ENCODE measurements at places on chromosomes 5 and 9. TPM values are rescaled to one million over a fixed set of nuclear protein-coding genes. Genes with fewer than 3 reads are reported as not detected.
A peak's percentile ranks its signal among the peaks of the same experiment; 100 is the strongest.

- no peaks in the 10 kb centered on the region for H3K4me1 ChIP-seq
- H3K36me3 ChIP-seq = peaks cover 3% of the 10 kb centered on the region
- H3K27ac ChIP-seq = no peak overlapping the region
- no peak for DNase-seq
Observed at GRCh38 chr5:21574961-21575360, 1278.2 kb downstream of the CDH12 start.

The LHX2 gene
- total RNA-seq = 0.50 TPM

DNA sequence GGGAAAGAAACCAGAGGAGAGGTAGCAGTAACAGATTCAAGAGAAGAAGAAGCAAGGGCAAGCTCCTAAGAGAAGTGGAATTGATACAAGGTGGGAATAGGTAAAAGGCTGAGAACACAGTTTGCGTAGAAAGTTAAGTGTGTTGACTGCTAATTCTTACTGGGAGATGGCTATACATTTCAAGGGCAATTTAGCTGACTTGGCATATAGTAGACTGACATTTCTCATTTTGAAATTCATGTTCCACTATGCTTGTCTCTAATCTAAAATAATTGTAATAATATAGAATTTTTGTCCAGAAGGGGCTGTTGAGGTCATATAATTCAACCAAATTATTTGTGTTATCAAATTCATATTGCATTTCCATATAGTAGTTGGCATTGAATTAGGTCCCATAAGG lies 144.0 kb downstream of the ATG10 start:
- H3K36me3 ChIP-seq = no peaks in the 10 kb centered on the region
- H3K4me1 ChIP-seq = no peaks in the 10 kb centered on the region
- no peak overlapping the region for H3K4me3 ChIP-seq
- no peak overlapping the region for H3K27ac ChIP-seq

The STXBP1 gene
- total RNA-seq = 37.1 TPM

DNA sequence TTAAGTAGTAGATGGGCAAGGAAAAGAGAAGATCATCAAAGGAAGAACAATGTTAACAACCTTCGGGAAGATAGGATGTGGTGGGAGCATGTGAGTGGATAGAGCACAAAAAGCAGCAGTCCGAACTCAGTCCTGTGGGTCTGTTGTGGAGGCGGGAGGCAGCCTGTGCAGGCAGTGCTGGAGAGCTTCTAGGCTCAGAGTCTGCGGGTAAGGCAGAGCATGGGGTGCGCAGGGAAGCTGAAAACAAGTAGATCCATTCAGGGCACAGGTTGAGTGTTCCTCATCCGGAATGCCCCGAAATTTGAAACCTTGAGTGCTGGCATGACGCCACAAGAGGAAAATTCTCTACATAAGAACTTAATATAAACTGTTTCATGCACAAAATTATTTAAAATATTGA lies 84.9 kb downstream of the PPIC start:
- H3K36me3 ChIP-seq = no peaks in the 10 kb centered on the region
- H3K4me1 ChIP-seq = peaks cover 15% of the 10 kb centered on the region

The NKD2 gene
- 12.8 TPM for total RNA-seq

The FAM81B gene
- total RNA-seq = not detected

DNA sequence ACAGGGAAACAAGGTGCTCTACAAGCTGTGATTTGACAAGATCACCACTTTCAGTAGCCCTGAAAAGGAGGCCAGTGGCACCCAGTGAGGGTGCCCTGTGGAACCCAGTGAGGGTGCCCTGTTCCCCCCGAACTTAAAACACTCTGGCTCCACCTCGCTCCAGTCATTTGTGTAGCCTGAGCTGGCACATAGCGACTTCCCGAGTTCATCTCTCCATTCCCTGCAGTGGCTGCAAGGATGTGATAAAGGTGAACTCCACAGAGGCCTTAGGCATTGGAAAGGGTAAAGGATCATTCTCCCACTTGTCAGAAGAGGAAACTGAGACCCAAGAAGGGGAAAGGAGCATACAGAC lies 21.9 kb upstream of the ANXA6 start:
- H3K27ac ChIP-seq = no peak overlapping the region
- H3K4me1 ChIP-seq = peaks cover 2% of the 10 kb centered on the region
- no peaks in the 10 kb centered on the region for H3K36me3 ChIP-seq
- peaks cover 3% of the 10 kb centered on the region for H3K27me3 ChIP-seq
- DNase-seq = no peak
- no peak overlapping the region for H3K4me3 ChIP-seq

The SEMA5A gene
- 14.3 TPM for total RNA-seq

DNA sequence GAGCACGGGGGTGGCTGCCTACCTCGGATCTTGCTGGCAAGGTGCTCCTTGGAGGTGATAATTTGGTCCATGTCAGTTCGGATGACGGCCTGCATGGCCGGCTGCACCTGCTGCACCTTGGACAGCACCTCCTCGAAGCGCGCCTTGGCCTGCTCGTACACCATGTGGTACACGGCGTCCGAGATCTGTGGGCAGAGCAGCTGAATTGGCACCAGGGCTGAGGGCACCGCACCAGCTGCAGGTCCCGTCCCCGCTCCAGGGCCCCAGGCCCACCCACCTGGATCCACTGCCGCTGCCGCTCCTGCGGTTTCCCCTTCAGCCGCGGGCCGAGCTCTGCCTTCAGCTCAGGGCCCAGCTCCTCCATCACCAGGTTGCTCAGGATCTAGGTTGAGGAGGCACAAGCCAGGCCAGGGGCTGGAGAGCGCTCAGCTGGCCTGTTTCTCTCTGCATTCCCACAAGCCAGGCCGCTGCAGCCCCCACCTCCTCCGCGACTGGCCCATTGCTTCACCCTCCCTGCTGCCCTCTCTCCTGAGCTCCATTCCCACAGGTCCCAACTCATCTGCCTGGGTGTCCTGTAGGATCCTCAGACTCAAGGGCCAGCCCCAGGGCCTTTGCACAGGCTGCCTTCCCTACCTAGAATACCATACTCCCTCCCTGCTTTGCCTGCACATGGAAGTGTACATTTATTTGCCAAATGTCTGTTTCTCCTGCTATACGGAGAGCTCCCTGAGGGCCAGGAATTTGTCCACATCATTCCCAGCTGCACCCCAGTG lies 65.7 kb downstream of the LRSAM1 start:
- peaks cover 29% of the 10 kb centered on the region for H3K36me3 ChIP-seq
- no peak overlapping the region for H3K4me3 ChIP-seq
- H3K27ac ChIP-seq = no peak overlapping the region
- H3K4me1 ChIP-seq = peaks cover 19% of the 10 kb centered on the region
- H3K27me3 ChIP-seq = no peaks in the 10 kb centered on the region
- no peak for DNase-seq

The SH3GL2 gene
- total RNA-seq = 5.8 TPM

The IL4 gene
- total RNA-seq = not detected

DNA sequence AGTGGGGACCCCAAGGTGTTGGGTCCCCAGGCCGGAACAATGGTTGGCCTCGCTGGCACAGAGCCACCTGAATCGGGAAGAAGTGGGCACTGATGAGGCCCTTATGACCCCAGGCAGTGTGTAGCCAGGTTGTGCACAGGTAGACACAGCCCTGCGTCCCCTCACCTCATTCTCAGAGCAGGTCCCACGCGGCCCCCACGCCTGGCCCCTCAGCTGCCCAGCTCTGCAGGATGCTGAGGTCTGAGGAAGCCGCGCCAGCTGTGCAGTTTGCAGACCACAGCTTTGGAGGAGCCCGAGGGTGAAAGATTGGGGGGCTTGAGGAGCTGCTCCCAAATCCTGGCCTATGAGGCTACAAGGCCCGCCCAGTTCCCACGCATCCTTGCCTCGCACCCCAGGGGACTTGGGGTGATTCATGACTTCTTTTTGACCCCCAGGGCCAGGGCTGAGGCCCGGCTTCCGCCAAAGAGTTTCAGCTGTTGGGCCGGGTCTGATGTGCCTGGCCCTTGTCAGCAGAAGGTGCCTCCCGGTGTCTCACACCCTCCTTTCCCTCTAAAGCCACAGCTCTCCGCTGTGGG lies 87.8 kb upstream of the PHYKPL start:
- peaks cover 2% of the 10 kb centered on the region for H3K27me3 ChIP-seq
- no peak for DNase-seq
- H3K27ac ChIP-seq = no peak overlapping the region

GRCh38 chr5:149164731-149165130 lies 23.4 kb downstream of the ABLIM3 start:
- H3K4me1 ChIP-seq = no peaks in the 10 kb centered on the region
- no peak for DNase-seq
- H3K4me3 ChIP-seq = no peak overlapping the region
- no peak overlapping the region for H3K27ac ChIP-seq
- no peaks in the 10 kb centered on the region for H3K36me3 ChIP-seq

GRCh38 chr5:77758141-77758938 lies 17.8 kb downstream of the TBCA start:
- no peak for DNase-seq
- no peaks in the 10 kb centered on the region for H3K27me3 ChIP-seq
- peaks cover 49% of the 10 kb centered on the region for H3K4me1 ChIP-seq
- H3K27ac ChIP-seq = peak overlapping the region; percentile 39

The SARDH gene
- 15.2 TPM for total RNA-seq

DNA sequence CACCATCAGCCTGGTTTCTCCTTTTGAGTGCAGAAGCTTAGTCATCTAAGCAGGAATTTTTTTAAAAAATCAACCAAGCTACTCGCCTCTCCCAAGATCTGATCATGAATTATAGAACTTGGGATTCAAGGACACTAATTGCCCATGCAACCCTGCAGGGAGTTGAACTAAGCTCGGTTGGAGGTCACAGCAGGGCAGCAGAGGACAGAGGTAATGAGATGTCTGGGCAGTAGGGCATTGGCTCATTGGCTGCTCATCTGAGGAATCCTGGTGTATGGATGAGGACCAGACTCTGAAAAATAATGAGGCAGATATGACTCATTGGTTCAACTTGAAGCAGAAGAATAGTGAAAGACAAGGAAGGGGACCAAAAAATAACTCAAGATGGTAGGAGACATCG lies 111.8 kb upstream of the TLE1 start:
- H3K27me3 ChIP-seq = no peaks in the 10 kb centered on the region
- no peak overlapping the region for H3K27ac ChIP-seq
- H3K36me3 ChIP-seq = no peaks in the 10 kb centered on the region

DNA sequence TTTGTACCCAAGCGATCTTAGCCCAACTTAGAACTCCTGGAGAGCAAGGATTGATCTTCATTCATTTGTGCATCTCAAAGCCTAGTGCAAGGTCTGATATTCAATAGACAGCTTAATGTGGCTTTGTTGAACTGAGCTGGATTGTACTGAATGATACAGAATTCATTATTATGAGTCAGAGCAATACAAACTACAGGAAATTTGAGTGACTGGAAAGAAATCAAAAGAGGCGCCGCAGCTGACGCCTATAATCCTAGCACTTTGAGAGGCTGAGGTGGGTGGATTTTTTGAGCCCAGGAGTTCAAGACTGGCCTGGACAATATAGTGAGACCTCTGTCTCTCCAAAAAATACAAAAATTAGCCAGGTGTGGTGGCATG lies 58.6 kb downstream of the ENC1 start:
- H3K27ac ChIP-seq = no peak overlapping the region
- H3K27me3 ChIP-seq = no peaks in the 10 kb centered on the region
- H3K36me3 ChIP-seq = no peaks in the 10 kb centered on the region
- no peak overlapping the region for H3K4me3 ChIP-seq
- no peak for DNase-seq
- peaks cover 28% of the 10 kb centered on the region for H3K4me1 ChIP-seq

DNA sequence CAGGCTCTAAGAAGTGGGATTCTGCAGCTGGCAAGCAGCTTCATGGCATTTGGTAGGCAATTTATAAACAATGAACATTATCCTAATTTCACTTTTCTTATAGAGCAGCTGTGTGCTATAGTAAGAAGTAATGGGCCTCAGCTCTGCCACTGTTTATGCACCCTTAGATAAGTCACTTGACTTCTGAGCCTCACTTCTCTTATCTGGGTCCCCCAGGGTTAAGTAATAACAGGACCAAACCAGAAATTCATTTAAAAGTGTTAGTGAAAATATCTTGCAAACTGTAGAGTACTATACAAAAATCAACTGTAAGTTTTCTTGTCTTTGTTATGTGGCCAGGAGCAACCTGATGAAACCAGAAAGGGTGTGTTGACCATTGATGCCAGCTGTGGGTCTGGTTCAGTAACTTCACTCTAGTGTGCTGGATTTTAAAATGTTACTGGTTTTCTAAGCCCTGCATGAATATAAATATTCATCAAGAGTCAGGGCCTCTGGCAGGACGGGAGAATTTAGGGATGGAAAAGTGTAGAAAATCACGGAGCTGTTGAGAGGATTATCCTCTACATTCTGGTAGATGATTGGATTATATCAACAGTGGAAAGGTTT lies 24.2 kb downstream of the TNFAIP8 start:
- no peak overlapping the region for H3K27ac ChIP-seq
- no peak overlapping the region for H3K4me3 ChIP-seq
- no peaks in the 10 kb centered on the region for H3K27me3 ChIP-seq
- peaks cover 31% of the 10 kb centered on the region for H3K4me1 ChIP-seq
- no peak for DNase-seq

All from WTC11 (cell line).